ENCODE measurements at places on chromosomes 5 and 9. TPM values are rescaled to one million over a fixed set of nuclear protein-coding genes. Genes with fewer than 3 reads are reported as not detected.

GRCh38 chr9:77946969-77947620, 84.5 kb downstream of the GNAQ start:
- no peak for DNase-seq

- DNase-seq = no peak
These were observed 318.4 kb upstream of the RIOK2 start for GRCh38 chr5:97501286-97501964.

SPINK6 gene
- total RNA-seq = not detected

MARCHF3 gene
- 11.8 TPM for total RNA-seq

DNA sequence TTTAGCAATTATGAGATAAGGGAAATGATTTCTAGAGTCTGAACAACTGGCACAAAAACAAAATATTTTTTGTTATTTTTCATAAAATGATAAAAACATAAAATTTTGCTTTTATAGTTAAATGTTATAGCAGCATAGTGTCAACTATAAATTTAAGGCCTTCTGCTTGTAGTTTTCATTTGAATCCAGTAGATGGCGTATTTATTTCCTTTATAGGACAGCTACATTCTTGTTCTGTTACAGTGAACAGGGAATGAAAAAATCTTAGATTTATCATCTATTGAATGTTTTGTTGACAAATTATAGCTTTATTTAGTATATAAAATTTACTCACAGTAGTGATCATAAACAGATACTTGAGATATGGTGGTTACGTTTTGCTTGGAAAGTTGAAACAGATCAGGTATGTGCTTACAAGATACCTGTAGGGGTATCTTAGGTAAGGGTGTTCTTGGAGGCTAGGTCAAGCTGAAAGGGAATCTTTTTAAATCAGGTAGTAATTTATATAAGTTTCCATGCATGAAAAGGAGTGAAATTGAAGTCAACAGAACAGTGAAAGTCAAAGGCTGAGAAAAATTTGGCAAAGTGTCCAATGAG, 239.3 kb upstream of the GRIN3A start:
- no peak for DNase-seq

- DNase-seq = no peak
These were observed 260.1 kb downstream of the PRELID2 start for GRCh38 chr5:145574889-145575573.

- no peak for DNase-seq
These were observed 45.8 kb upstream of the FCN1 start for GRCh38 chr9:134963546-134963945.

ZBTB6 gene
- total RNA-seq = 8.0 TPM

CXCL14 gene
- total RNA-seq = not detected

- DNase-seq = no peak
These were observed 1.6 kb upstream of the DNLZ start for GRCh38 chr9:136364942-136365774.
